ENCODE measurements at places on chromosomes 12 and 14.

GRCh38 chr12:49825360-49825970 lies 2.7 kb downstream of the NCKAP5L start:
- no peak for DNase-seq

DNA sequence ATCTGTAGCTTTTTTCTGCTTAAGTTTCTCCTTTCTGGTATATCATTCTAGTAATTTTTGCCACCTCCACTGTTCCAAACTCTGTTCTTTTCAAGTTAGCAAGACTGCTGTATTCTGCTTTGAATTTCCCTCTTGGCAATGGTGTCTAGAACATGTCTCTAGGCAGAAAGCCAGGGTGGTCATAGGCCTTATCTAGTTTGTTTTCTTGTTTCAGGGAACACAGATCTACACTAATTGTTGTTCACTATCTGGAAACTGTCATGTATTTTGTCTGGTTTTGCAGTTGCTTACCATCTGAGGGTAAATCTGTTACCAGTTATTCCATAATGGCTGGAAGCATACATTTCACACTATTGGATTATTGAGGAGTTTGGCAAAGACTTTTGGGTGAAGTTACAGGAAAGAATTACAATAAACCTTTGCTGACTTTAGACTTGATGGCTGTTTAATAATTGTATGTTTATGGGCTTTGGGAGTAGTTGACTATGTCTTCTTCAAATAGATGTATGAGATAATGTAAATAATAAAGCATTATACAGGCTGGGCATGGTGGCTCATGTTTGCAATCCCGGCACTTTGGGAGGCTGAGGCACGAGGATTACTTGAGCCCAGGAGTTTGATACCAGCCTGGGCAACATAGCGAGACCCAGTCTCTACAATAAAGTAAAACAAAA lies 41.4 kb downstream of the FUT8 start:
- no peak for DNase-seq

DNA sequence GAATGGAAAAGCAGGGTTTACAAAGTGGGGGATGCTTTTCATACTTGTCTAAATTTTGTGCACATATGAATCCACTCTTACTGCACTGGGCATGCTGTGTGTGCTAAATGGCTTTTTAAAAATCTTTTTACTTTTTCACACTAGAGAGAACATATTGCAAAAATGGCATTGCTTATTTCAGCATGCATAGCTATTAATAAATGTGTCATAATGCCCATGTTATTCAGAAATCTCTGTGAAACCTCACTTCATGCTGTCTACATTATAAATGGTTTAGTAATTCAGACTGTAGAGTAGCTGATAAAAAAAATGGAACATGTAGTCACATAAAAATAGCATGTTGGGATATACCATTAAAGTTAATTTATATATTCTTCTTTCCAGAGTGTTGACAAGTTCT lies 593.8 kb downstream of the RPL10L start:
- DNase-seq: no peak

DNA sequence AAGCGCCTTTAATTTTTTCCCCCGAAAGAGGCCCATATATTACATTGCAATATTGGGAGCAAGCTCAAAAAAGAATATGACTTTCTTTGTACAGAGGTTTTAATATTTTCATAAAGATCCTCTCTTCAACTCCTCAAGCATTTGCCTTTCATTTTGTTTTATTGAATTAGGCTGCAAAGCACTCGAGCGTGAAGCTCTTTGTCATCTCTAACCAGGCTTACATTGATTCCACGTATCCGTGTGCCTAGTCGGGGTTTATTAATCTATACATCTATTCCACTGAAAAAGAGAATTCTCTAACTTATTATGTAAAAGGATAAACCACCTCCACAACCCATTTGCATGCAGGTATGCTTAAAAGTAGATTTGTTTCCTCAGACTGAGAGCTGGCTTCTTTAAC lies 234.8 kb upstream of the TMPO start:
- DNase-seq: no peak

- DNase-seq: no peak
Measured at GRCh38 chr14:103019826-103020225, 37.5 kb downstream of the CDC42BPB start.

DNA sequence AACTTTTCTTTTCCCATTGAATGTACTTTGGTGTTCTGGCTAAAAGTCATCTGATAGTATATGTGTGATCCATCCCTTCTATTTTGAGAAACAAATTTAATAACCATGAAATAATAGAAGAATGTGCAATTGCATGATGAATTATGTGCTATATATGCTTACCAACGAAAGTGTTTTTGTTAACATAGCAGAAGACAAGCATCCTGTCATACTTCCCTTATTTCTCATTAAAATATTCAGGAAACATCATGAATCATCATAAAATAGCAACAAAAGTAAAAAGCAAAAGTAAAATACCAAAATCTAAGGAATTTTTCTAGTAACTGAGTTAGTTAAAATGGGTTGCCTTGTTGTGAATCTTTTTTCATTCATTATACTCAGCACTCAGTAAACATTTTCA lies 409.0 kb upstream of the PDE3A start:
- no peak for DNase-seq

- DNase-seq: no peak
Measured at GRCh38 chr12:18580706-18581105, 157.1 kb downstream of the PLCZ1 start.

DNA sequence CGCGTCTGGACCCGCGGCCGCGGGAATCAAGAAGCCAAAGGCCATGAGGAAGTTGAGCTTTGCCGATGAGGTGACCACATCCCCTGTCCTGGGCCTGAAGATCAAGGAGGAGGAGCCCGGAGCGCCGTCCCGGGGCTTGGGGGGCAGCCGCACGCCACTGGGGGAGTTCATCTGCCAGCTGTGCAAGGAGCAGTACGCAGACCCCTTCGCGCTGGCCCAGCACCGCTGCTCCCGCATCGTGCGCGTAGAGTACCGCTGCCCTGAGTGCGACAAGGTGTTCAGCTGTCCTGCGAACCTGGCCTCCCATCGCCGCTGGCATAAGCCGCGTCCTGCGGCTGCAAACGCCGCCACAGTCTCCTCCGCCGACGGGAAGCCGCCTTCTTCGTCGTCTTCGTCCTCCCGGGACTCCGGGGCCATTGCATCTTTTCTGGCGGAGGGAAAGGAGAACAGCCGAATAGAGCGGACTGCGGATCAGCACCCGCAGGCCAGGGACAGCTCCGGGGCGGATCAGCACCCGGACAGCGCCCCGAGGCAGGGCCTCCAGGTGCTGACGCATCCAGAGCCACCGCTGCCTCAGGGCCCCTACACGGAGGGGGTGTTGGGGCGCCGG lies 1.0 kb downstream of the INSM2 start:
- peak; percentile 76 for DNase-seq
